Kidney epithelial cell (primary cell): ENCODE measurements at places on chromosomes 3 and 15.

DNA sequence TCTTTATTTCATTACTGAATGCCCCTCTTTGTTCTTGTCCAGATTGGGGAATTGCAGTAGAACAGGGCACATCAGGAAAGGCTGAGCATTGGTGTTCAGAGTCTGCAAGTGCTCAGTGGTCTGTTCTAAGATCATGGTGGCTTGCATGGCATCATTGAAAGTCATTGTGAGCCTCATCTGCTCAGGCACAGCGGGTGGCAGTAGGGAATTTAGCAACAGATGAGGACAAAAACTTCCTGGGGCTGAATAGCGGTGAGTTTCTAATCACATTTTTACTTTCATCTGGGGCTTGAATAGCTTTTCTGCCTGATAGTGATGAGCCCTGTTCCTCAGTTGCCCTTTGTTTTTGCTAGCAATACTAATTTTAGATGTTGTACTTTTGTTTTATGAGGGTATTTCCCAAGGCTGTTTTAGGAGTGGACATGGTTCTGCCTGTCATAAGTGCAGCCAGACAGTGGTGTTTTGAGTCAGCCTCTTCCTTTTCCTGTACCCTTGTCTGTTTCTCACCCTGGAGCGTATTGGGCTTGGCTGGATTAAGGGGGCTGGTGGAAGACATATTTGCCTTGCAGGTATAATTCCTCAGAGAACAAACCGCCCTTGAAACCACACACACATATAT, 127.2 kb upstream of the IL12A start:
- DNase-seq = no peak

DNA sequence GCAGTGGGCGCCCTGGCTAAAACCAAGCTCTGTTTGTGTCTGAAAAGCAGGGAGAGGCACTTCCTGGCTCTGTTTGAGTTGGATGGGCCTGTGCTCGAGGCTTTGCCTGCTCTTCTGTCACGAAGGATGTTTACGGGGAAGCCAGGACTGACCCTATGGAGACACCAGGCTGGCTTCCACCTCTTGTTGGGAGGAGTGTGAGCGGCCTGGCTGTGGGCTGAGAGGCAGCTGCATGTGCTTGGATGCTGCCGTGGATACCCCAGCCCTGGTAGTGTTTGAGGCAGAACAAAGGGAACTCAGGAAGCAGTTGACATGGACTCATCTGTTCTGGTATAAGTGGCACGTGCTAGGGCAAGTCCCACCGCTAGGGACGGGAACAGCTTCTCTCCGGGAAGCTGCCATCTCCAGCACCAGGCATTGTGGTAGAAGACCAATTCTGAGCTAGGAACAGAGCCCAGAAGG, 17.6 kb upstream of the SLC41A3 start:
- DNase-seq = no peak

DNA sequence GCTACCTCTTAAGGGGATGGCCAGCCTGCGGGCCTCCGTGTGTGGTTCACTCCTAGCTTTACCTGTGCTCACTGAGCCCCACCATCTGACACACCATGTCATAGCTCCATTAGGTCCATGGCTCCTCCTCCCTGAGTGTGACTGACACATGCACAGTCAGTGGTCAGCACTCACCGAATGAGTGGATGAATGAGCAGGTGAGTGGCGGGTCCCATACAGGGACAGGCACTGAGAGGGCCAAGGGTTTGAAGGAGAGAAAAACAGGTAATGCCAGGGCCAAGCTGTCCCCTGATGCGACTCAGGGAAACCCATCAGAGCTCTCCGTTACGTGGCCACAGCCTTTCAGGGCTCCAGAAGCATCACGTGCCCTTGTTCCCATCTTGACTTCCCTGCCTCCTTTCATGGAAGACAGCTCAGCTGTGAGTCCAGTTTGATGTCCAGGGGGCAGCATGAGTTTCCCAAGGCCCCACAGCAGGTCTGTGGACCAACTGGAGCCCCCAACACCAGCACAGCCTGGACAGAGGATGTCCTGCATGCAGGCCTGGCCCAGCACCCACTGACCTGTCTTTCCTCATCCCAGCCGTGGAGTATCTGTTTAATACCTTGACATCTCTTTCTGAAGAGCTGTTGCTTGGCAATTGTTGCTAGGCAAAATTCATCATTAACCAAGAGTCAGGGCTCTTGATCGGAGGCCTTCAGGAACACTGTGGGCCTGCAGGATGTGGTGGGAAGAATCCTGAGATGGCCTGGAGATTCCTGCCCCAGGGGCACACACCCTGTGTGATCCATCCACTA, 84.4 kb downstream of the PLXNA1 start:
- DNase-seq = no peak

GRCh38 chr15:48795901-48796300, 15.0 kb downstream of the CEP152 start:
- DNase-seq = no peak

- DNase-seq = no peak
Observed at GRCh38 chr15:68676011-68676605, 97.3 kb downstream of the CORO2B start.

DNA sequence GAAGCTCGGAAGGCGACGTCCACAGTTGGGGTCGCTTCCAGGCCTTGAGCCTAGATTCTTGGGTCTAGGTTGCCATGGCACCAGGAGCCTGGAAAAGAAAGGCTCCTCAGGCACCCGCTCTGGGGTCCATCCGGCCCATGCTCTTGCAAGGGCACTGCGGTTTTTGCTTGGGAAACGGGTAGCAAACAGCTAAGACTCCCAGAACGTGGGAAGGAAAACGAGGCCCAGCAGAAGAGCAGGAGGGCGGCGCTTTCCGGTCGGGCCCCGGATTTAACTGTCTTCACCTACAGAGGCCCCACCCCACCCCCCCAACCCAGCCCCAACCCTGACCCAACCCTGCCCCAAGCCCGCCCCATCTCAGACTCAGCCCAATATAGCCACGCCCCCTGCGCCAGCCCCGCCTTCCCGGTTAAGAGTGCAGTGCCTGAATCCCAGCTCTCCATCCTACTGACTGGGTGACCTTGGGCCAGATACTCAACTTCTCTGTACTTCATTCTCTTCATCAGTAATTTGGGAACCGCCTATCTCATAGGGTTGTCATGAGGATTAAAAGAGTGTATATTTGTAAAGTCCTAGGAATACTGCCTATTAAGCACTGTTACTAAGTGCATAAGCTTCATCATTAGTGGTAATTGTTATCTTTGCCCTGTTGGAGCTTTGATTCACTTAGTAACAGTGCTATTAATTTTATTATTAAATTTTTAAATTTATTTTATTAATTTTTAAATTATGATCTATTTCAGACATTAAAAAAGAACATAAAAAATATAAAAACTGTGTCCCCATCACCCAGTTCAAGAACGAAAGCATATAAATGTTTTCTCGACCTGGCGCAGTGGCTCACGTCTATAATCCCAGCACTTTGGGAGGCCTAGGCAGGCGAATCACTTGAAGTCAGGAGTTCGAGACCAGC, 28.4 kb upstream of the SMAD6 start:
- no peak for DNase-seq

DNA sequence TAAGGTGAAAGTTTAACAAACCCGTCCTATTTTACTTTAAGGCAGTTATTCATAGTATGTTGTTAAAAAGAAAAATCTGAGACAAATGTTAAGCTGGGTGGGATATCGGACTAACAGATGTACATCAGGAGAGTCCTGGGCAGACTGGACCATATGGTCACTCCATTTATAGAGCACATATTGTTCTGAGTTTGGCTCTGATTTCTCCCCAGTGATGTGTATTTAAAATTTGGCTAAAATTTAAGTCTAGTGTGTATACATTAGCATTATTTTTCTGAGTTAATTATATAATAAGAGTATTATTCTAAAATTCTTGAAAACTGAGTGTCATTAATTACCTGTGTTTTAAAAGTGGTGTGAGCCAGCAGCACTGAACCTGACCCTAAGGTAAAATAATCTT, 6.1 kb downstream of the GMPS start:
- DNase-seq = no peak
